ENCODE measurements at places on chromosomes 7 and 10.

DNA sequence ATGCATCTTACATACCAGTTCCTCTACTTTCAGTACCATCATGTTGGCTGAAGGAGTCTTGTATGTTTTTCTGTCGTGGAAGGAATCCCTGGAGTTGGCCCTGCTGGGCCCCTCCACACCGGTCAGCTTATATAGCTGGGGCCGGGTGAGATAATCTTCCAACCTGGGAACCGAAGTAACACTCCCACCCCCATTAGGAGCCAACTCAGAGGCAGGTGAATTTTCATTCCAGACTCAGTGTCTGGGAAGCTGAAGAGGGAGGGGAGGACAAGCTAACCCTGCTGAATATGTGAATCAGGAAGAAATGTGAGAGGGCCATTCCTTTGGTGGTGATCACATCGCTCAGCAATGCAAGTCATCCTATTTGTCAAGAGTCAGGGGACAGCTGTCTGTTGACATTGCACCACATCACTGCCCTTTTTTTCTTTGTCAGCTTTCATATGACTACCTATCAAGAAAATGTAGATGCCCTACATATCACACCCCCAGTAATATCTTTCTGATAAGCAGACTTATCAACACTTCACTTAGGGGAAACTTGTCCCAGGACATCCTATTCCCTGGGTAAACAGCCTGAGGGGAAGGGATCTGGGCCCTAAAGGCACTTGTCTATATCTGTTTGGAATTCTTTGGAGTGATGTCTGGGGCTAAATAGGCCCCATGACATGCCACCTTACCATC is at the start of gene ANKRD1:
Gene ANKRD1, minus strand, starts transcription at position 102 of the 681 bp plus-strand sequence. Its CDS starts 60 bp downstream, at position 42.
- DNase-seq: no peak

GRCh38 chr10:1413256-1413655 is 324.1 kb downstream of the ADARB2 start:
- no peak for DNase-seq

DNA sequence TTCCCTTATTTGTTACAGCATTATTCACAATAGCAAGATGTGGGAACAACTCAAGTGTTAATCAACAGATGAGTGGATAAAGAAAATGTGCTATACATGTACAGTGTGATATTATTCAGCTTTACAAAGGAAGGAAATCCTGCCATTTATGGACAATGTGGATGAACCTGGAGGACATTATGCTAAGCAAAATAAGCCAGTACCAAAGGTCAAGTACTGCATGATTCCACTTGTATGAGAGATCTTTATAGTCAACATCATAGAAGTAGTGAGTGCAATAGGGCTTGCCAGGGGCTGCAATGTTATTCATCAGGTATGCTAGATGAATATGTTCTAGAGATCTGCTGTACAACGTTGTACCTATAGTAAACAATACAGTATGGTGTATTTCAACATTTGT is 138.5 kb upstream of the AGR3 start:
- DNase-seq: no peak

DNA sequence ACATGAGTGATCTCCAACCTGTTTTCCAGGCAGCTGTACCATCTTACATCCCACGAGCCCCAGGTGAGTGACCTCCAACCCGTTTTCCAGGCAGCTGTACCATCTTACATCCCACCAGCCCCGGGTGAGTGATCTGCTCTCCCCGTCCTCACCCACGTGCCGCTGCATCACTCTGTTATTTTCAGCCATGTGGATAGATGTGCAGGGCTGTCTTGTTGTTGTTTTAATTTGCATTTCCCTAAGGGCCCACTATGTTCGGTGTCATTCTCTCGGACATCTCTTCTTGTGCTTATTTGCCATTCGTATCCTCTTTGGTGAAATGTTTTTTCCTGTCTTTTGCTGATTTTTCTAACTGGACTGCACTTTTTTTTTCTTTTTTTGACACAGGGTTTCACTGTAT is 17.9 kb upstream of the LARP4B start:
- no peak for DNase-seq

DNA sequence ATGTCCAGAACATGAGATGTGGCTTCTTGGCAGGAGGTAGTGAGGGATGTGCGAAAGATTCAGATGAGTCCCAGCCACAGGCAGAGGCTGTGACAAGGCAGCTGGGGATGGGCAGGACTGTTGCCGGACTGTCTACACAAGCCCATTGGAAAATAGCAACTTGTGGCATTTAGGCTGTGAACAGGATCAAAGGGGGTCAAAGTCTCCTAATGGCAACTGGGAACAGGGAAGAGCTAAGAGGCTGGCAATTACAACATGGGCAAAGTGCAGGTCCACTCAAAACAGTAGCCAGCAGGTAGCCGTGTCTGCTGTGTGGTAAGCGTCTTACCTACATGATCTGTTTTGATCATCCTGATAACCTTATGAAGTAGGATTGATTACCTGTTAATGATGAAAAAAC is 254.2 kb upstream of the ZNF32 start:
- no peak for DNase-seq

GRCh38 chr7:51303142-51303525 is 13.5 kb downstream of the COBL start:
- no peak for DNase-seq

GRCh38 chr7:51633596-51633995 is 317.0 kb upstream of the COBL start:
- DNase-seq: no peak

DNA sequence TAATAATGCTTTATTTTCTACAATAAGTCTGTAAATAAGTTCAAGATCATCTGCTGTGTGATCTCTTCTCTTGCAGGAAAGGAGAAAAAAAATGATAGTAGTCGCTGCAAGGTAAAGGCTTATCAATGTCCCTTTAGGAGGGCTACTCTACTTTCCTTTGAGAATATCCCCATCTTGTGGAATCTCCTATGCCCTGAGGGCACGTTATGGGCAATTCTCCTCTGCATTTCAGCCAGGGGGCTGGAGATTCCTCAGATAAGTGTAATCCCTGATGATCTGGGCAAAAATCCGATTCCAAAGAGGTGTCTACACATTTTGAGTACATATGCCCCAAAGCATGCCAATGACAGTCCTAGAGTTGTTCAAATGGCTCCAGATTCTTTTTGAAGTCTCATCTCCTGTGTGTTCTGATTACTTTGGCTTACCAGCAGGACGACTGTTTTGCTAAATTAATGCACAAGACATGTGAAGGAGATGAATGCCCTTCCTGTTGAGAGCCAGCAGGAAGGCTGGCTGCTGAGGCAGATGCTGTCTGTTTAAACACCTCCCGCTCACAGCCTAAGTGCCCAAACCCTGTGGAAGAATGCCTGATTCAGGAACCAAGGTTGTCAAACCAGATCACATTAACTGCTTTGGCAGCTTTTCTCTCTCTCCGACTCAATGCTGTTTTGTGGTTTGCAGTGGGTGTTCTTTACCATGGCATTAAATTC is 171.2 kb upstream of the COL1A2 start:
- no peak for DNase-seq

DNA sequence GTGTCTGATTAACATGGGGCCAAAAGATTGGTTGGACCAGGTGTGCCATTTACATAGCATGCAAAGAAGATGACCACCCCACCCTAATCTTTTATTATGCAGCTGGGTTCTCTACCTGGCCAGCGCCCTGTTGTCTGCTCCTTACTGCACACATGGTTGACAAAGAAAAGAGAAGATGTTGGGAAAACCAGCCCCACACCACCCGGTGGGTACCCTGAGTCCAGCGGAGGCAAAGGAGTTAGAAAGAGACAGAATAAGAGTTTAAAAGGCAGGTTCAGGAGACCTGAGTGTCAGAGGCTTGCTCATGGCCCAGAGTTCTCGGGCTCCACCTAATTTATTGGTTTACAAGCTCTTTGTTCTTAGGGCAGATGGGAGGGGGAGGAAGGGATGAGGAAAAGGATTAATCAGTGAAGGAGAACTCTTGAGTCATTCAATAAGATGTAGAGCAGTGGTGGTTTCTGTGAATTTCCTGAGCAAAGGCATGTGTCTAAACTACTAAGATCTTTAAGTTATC is 24.1 kb upstream of the ABCA13 start:
- DNase-seq: no peak

GRCh38 chr10:20984662-20985061 is 87.6 kb upstream of the NEBL start:
- DNase-seq: no peak

DNA sequence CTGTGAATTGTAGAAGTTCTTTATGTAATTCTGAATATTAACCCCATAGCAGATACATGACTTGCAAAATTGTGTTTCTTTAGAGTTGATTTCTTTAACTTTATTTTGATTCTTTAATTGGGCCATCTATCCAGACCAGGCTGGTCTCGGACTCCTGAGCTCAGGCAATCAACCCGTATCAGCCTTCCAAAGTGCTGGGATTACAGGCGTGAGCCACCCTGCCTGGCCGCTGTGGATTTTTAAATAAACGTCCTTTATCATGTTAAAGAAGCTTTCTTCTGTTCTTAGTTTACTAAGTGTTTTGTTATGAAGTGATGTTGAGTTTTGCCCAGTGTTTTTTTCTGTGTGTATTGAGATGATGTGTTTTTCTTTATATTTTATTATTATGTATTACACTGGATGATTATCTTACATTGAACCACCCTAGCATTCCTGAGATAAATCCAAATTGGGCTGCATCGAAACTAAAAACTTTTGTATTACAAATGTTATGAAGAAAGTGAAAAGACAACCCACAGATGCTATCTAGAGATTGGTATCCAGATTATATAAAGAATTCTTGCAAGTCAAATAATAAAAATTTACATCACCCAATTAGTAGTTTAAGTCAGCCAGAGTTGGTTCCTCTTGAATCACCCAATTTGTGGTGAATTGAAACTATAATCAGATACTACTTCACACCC is 118.1 kb downstream of the TPST1 start:
- no peak for DNase-seq

GRCh38 chr7:1052031-1052818 is 7.9 kb downstream of the GPR146 start:
- no peak for DNase-seq

GRCh38 chr10:13117841-13118783 is 18.1 kb downstream of the OPTN start:
- DNase-seq: no peak

GRCh38 chr10:77204171-77204570 is 433.4 kb downstream of the KCNMA1 start:
- no peak for DNase-seq

DNA sequence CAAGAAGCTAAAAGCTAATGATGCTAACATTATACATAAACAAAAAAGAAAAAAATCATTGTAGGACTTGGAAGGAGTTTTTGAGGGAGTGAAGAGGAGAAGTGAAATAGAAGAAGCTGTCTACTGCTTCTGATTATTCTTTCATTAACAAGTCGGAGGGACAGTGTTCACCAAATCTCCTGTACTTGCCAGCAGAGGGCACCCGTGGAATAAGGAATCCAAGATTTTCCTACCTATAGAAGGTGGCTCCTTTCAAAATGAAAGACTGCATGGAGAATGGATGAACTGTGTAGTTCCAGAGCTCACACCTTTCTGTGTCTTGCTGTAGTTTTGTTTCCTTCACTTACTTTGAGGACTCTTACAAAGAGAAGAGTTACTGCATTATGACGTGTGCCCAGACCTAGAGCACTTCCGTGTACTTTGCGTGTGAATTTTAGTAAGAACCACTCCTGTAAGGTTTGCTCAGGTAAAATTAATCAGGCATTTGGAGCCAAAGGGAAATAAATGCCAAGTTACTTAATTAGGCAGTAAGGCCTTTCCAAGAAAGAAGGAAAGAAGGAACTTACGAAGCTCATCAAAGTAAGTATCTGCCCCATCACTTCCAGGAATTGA is 145.1 kb downstream of the SEMA3D start:
- no peak for DNase-seq

DNA sequence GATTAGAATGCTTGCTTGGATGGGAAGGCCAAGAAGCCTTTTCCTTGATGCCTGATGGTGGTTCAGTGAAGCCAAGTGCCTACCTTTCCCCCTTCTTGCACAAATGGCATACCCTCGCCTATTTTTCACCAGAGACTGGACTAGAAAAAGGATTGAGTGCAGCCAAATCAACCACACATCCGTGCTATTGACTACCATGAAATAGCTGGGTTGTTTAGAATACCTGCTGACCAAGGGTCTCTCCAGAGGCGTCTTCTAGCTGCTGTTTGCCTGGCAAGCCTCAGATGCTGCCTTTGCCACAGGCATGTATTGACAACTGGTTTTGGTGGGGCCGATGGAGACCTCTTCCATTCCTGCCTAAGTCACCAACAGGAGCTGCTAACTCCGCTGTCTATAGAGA is 146.5 kb downstream of the NRF1 start:
- no peak for DNase-seq

GRCh38 chr10:111123883-111124282 is 47.1 kb downstream of the ADRA2A start:
- no peak for DNase-seq

DNA sequence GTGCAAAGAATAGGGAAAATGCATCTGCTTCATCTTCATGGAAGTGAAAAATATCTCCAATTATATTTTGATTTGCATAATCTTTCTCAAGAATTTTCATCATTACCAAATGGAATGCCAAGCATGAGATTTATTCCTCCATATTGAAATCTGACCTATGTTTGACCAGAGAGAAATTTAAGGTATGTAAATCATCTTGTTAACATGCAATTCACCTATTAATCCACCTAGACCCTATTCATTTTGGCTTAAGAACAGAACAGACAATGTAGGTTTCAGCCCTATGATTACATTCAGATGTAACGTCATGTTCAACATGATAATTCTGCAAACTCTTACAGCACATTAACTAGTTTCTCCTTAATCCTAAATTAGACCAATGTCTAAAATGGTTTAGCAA is 30.8 kb upstream of the TMEM140 start:
- no peak for DNase-seq

Data from activated T-helper 1 cell treated with anti-CD3 and anti-CD28 coated beads, Interleukin-2, amount 50 U/mL, for 16 hours (primary cell).